ENCODE measurements at places on chromosomes 16 and 17.

DNA sequence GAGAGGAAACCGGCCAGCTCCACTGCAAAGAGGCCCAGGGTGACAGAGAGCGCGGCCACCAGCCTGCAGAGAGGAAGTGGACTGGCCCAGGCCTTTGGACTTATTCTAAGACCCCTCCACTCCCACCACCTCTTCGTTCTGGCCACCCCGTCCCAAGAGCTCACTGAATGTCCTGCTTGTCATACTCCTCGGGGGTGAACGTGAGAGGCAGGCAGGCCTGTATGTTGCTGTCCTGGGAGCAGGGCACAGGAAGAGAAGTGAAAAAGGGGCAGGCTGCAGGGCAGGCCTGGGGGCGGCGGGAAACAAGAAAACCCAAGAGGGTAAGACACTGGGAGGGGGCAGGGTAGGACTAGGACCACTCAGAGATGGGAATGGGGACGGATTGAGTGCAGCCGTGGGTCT, 384 bp downstream of the TMEM107 start:
- no peak for DNase-seq

DNA sequence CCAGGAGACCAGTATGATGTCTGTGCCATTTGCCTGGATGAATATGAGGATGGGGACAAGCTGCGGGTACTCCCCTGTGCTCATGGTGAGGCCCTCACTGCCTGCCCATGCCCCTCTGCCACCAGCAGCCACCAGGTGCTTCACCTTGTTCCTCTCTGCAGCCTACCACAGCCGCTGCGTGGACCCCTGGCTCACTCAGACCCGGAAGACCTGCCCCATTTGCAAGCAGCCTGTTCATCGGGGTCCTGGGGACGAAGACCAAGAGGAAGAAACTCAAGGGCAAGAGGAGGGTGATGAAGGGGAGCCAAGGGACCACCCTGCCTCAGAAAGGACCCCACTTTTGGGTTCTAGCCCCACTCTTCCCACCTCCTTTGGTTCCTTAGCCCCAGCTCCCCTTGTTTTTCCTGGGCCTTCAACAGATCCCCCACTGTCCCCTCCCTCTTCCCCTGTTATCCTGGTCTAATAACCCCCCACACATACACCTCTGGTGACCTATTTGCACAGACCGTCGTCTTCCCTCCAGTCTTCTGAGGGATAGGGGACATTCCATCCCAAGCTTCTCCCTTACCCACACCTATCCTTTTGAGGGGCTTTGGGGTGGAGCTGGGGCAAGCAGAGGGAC, 3.7 kb downstream of the PFN1 start:
- no peak for DNase-seq

DNA sequence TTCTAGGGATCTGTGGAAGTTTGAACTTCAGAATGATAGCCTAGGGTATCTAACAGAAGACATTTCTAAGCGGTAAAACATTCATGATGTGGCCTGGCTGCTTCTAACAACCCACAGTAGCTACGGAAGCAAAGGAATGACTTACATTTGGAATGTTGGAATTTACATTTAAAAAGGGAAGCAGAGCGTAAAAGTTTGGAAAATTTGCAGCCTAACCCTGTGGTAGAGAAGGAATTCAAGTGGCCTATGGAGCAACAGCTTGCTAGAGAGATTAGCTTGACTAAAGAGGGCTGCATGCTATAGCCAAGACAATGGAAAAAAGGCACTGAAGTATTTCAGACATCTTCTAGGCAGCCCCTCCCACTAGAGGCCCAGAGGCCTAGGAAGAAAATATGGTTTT, 50.1 kb downstream of the HNF1B start:
- no peak for DNase-seq

GRCh38 chr17:16975744-16976625, 4.1 kb upstream of the TNFRSF13B start:
- DNase-seq: no peak

GRCh38 chr17:56184650-56185049, 31.4 kb downstream of the ANKFN1 start:
- DNase-seq: no peak

DNA sequence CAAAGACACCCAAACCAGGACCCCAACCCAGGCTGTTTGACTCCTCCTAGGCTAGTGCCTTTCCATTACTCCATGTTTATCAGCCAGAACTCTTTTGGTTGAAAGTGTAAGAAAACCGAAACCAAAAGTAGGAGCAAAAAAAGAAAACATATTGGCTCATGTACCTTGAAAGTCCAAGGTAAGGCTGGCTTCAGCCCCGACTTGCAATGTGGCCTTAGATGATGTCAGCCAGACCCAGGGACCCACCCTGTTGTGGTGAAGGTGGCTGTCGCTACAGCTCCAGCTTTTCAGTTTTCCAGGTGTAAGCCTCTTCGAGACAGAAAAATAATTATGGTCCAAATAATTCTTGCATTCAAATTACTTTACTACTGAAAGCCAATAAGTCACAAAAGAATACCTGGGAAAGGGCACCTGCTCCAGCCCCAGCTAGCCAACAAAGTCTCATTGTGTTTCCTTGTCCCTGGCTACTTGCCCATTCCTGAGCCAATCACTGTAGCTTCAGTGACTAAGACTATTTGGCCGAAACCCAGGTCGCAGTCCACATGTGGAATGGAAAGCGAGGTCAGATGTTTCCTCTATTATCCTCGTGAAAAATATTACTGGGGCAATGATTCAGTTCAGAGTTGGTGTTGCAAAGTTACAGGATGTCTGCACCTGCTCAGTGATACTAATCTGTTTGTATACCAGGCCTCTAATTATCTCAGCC, 20.7 kb downstream of the DNAH9 start:
- DNase-seq: no peak

DNA sequence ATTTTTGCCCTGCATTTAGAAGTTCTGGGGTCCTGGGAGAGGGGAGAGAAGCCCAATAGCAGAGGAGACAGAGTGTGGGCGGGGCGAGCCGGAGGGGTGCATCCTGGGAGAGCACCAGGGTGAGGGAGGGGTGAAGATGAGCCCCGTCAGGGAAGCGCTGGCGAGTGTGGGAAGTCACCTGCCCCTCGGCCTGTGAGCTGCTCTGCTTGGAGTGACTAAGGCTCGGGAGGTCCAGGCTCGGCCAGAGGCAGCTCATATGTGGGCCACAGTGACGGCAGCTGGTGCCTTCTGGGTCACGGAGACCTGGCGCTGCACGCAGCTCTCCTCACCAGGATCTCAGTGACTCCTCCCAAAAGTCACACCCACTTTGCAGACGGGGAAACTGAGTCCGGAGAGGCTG, 1.1 kb downstream of the ZG16B start:
- no peak for DNase-seq

GRCh38 chr16:188674-189073, 8.4 kb downstream of the HBQ1 start:
- no peak for DNase-seq

DNA sequence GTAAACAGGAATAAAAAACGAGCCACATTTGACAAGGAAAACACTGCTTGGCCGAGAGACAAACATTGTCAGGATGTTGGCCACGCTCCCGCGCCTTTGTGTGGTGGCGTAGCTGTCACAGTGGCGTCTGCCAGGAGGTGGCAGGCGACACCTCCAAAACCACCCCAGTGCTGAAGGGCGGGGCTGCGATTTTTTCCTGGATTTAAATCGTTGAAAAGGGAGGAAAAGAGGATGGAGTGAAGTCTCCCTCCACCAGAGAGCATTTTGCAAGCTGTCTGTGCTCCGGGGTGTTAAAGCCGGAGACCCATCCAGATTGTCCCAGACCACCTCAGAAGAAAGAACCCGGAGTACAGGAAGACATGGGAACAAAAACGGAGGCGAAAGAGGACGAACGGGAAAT, 12.7 kb downstream of the MRM3 start:
- peak; percentile 42 for DNase-seq

GRCh38 chr17:4980644-4981216, 6.7 kb downstream of the CAMTA2 start:
- no peak for DNase-seq

DNA sequence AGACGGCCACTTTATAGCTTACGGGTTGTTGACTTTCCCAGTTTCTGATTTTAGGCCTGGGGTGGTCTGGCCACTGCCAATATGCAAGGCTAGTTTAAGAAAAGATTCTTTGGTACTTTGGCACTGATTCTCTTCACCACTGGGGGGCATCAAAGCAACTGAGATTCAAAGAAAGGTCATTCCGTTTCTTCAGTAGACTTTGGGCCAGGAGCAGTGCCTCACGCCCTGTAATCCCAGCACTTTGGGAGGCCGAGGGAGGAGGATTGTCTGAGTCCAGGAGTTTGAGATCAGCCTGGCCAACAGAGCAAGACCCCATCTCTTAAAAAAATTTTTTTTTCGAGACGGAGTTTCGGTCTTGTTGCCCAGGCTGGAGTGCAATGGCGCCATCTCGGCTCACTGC, 53.0 kb downstream of the RPA1 start:
- DNase-seq: peak; percentile 20

- no peak for DNase-seq
Measured at GRCh38 chr16:83652943-83653342, 154.8 kb upstream of the HSBP1 start.

GRCh38 chr16:85429776-85430522, 183.2 kb upstream of the GSE1 start:
- no peak for DNase-seq

DNA sequence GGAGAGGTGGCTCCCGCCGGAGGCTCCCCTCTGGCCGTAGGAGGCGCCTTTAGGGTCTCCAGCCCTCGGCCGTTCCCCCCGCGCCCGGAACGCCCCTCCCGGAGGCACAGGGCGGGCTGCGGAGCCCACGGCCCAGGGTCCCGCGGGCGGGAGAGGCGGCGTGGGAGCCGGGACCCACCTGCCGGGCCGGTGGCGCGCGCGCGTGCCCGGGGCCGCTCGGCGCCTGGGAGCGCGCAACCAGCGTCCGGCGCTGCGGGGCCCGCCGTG, at the start of gene MIF4GD:
TSS of gene MIF4GD (minus strand) at position 266 of the 267 bp plus-strand sequence. CDS start 1,036 bp downstream, outside the sequence.
- DNase-seq: no peak

DNA sequence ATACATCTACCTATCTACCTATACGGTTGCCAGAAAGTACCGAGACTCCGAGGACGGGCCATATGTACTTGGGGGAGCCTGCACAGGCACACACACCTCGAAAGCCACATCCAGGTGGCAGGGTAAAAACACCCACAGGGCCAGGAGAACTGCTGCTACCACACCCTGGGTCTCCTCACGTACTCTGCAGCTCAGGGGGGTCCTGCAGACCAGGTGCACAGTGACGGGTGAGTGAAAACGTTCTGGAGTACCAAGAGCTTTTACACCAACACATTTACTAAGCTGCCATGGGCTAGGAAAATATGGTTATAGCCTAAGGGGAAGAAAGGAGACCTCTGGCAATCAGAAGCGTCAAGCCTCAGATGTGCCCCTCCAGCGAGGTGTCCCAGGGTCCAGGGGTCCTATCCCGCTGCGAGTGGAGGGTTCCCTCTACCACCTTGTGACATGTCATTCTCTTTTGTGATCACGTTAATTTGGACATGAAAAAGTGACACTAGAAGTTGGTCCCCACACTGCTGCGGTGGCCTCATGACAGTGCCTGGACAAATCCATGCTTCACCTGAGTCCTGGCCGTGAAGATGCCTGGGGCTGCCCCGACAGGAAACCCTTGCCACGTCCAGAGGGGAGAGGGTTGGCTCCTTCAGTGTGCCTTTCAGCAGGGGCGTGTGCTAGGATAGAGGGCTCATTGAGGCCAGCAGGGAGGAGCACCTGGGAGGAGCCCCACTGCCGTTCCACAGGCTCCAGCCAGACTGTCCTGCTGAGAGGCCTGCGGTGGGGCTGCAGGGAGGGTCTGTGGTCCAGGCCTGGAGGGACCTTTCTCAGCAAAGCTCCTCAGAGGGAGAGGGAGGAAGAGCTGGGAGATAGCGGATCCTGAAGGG, 1.8 kb downstream of the CANT1 start:
- no peak for DNase-seq

DNA sequence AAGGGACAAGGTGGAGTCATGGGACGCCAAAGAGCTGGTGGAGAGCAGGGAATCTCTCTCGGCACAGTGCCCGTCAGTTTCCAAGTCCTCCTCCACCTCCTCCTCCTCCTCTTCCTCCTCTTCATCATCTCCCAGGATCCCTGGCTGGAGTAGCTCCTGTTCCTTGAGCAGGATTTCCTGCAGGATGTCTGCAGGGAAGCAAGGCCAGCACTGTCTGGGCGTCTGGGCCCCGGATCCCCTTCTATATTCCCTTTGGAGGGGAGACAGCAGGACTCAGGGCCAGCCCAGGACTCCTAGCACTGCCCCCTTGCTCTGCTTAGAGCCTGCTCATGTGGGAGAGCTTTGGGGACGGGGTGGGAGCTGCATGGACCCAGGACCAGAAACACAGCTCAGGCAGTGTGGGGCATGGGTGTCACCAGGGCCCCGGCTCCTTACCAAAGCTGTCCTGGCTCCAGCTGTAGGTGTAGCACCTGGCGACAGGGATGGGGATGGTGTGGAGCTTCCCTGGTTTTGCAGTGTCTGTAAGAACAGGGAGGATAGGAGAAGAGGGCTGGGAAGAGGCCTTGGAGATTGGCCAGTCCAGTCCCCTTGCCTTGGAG, 21.3 kb upstream of the PIK3R6 start:
- no peak for DNase-seq

DNA sequence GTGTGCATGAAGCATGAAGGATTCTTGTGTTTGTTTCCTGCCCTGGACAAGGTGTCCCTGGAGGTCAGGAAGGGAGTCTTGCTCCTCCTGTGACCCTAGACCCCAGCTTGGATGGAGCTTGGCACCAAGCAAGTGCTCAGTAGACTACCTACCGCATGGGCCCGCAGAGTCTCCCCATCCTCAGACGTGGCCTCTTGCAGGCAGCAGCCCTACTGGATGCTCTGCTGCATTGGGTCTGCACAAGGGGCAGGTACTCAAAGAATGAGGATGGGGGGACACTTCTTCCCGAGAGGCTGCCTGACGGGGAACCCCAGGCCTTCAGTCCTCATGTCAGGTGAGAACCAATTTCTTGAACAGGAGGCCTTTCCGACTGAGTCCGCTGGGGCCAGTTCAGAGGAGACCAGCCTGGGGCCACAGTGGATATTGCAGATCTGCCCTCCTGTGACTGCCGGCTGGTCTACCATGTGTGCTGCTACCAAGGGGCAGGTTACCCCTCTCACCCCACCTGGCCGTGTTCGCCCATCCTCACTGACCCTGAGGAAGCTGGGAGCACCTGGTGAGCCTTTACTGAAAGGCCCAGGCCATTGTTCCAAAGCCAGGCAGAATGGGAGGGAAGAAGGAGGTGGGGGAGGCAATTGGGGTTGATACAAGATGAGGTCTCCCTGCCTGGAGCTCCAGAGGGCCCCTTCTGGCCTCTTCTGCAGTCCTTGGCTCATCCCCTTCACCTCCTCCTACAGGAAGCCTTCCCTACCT, 206.3 kb downstream of the RAB11FIP4 start:
- DNase-seq: no peak

- no peak for DNase-seq
Measured at GRCh38 chr16:29198731-29199521, 207.6 kb downstream of the NPIPB11 start.

DNA sequence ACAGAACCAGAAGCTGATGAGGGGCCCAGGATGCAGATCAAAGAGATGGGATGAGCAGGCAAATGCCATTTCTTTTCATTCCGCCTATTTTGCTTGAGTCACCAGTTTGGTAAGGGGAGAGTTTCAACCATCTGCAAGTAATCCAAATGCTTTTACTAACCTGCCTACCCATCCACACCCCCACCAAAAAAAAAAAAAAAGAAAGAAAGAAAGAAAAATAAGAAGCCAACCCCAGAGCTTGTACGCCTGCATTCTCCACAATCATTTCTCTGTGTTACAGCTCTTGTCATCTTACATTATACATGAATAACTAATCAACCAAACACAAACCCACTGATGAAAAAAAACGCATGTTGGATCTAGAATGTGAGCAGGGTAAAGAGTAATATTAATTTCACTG, 15.7 kb upstream of the MSI2 start:
- DNase-seq: no peak
